ENCODE measurements at places on chromosomes 2 and 18.

- DNase-seq = no peak
Observed at GRCh38 chr2:11342551-11343367, 1.7 kb downstream of the ROCK2 start.

DNA sequence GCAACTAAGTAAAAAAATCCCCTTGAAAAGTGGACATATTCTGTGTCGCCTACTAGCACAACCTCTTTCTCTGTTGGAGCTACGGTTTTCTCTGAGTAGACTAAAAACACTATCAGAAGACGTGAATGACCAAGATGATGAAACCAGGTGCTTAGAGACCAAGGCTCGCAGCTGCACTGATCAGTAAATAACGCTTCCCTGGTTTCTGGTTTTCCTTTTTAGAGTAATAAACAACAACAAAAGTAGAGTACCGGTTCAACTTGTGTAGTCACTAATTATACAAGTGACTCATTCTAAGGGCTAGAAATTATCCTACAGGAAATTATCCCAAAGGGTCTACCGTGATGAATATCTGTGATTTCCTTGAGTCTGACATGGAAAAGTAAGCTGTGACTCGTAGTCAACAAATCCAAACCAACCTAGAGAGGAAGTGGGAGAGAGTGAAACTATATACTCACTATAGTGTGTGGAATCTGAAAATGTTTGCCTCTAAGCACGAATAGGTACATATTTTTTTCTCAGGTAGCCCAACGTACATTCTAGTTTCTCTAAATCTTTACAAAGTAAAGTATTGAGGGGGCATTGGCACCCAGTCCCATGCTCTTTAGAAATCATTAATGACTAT is 17.8 kb downstream of the RASGRP3 start:
- no peak for DNase-seq

- no peak for DNase-seq
Observed at GRCh38 chr2:223503746-223504145, 98.4 kb downstream of the SCG2 start.

GRCh38 chr2:184030245-184030644 is 568.1 kb upstream of the ZNF804A start:
- no peak for DNase-seq

DNA sequence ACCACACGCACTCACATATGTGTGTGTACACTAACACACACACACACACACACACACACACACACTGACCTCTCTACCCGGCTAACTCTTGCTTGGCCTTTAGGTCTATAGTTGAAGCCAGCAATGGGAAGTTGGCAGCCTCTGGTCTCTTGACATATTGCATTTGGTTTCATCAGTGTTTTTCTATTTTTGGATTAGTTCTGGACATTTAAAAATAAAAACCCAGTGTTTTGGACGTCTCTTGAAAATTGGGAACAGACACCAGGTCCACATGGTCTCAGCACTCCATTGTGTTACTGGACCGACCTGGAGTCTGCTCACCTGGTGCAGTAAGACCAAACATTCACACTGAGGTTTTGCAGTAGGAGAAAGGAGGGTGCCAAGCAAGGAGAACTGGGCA is 50.4 kb upstream of the AFF3 start:
- no peak for DNase-seq

DNA sequence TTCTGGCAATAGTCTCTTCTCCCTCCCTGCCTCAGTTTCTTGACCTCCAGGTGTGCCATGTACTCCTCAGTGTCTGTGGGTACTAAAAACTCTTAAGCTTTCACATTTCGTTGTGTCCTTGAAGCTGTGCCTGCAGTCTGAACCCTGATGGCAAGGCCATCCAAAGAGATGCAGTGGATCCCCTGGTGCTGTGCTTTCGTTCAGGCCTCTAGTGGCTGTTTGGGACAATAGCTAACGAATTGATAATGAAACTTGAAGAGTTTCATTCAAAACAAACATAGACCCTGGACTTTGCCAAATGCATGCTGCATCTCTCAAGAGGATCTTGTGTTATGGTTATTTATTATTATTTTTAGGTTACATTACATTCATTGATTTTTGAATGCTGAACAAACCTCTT is 523.1 kb upstream of the FSIP2 start:
- no peak for DNase-seq

- no peak for DNase-seq
Observed at GRCh38 chr2:64015391-64015790, 3.8 kb downstream of the VPS54 start.

DNA sequence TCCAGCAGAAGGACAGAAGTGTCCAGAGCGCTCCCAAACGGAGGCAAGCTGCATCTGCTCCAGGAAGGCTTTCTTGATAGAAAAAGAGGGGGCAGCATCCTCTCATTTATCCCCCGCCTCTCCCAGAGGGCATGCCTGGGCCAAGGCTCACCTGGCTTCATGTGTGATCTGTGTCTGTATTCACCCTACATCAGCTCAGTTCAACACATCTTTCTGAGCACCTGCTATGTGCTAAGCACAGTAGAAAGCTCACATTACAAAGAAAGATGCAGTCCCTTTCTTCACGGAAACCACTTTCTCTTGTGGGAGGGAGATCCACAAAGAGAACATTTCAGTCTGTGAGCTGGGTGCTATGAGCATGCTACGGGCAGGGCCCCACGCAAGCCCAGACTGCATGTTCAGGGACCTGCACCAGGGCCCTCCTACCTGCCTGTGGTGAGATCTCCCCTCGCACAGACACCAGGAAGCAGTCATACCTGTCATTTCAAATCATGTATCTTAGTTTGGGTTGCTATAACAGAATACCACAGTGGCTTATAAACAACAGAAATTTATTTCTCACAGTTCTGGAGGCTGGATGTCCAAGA is 90.7 kb downstream of the PDCL3 start:
- no peak for DNase-seq

GRCh38 chr2:23507267-23508065 is 122.5 kb downstream of the KLHL29 start:
- no peak for DNase-seq

GRCh38 chr2:240947607-240948006 is 41.5 kb downstream of the CROCC2 start:
- DNase-seq = no peak

GRCh38 chr2:204947405-204947804 is 402.1 kb downstream of the PARD3B start:
- DNase-seq = no peak

- DNase-seq = peak; percentile 60
Observed at GRCh38 chr2:73089270-73090030, 17.9 kb upstream of the SFXN5 start.

GRCh38 chr18:26215247-26215970 is 10.8 kb upstream of the TAF4B start:
- no peak for DNase-seq
